ENCODE measurements at places on chromosomes 2 and 18.

DNA sequence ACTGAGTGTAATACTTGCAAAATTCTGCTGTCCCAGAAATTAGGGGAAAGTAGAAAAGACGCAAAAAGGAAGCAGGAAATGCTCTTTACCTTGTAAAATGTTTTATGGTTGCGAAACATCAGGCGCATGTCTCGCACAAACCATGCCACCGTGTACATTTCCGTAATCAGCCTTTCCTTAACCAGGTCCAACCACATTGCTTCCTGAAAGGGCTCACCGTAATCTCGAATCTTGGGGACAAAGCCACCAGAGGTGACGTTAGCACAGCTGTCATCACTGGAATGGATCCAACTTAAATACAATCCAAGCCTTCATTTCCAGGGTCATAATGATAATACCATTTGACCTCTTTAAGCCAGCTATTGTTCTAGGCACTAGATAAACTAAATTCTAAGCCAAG lies 49.3 kb downstream of the SP110 start:
- DNase-seq: no peak

- no peak for DNase-seq
Observed at GRCh38 chr2:158130832-158131473, 29.3 kb downstream of the UPP2 start.

DNA sequence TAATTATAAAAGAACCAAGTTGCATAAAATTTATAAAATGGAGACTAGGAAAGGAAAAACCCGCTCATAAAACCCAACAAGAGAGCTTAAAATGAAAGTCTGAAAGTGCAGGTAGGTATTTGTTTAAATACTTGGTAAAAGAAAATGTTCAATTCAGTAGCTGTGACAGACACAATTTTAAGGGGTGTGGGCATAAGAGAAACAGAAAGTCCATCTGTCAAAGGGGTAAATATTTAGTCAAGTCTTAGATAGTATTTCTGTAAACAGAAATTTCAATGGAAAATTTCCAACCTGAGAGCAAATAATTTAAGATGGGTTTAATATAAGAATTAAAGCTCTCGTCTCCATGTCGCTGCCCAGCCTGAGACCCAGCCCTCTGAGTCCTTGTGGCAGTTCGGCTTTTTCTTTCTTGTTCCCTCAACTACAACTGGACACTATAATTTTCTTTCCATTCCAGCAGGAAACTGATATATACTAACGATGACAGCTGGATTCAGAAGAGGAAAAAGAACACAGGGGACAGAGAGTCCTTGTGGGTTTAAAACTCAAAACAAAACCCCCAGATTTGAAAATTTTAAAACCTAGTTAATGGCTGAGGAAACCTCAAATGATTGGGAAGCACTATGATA lies 88.0 kb upstream of the ZFP36L2 start:
- no peak for DNase-seq

DNA sequence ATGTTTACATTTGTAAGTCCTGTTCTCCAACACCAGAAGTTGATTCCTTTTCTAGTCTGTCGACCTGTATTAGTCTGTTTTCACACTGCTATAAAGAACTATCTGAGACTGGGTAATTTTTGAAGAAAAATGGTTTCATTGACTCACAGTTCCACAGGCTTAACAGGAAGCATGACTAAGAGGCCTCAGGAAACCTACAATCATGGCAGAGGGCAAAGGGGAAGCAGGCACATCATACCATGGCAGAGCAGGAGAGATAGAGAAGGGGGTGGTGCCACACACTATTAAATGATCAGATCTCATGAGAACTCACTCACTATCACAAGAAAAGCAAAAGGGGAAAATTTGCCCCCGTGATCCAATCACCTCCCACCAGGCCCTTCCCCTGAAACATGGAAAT lies 112.8 kb upstream of the MAP3K20 start:
- DNase-seq: no peak

GRCh38 chr2:186129767-186130581 lies 356.1 kb upstream of the ZC3H15 start:
- DNase-seq: no peak

- no peak for DNase-seq
Observed at GRCh38 chr2:109230941-109231420, 102.0 kb downstream of the SH3RF3 start.

DNA sequence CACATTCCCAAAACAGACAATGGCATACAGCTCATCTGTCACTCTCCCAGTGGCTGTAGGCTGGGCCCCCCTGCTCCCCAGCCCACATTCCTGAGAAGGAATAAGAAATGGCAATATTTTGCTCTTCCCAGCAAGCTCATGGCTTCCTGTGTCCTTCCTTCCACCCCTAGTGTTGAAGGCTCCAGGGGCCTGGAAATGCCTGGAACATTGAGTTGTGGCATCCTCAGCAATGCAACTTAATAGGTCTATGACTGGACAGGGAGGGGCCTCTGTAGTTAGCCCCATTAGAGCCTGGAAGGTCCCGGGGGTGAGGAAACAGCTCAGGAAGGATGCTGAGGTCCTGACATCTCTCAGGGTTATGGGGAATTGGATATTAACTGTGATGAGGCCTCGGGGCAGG lies 3.3 kb downstream of the KIF3C start:
- no peak for DNase-seq

DNA sequence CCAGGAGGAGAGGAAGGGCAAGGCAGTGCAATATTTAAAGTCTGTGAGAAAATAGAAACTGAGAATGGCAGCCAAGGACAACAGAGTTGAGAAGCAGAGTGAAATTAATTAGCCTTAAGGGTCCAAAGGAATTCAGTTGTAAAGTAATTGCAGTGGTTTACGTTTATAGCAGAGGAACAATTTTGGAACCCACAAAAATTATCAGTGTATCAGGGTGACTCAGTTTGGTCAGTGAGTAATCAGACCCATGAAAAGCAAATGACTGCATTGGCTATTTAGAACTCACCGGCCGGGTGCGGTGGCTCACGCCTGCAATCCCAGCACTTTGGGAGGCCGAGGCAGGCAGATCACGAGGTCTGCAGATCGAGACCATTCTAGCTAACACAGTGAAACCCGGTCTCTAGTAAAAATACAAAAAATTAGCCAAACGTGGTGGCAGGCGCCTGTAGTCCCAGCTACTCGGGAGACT lies 245.8 kb upstream of the SLC39A10 start:
- no peak for DNase-seq

DNA sequence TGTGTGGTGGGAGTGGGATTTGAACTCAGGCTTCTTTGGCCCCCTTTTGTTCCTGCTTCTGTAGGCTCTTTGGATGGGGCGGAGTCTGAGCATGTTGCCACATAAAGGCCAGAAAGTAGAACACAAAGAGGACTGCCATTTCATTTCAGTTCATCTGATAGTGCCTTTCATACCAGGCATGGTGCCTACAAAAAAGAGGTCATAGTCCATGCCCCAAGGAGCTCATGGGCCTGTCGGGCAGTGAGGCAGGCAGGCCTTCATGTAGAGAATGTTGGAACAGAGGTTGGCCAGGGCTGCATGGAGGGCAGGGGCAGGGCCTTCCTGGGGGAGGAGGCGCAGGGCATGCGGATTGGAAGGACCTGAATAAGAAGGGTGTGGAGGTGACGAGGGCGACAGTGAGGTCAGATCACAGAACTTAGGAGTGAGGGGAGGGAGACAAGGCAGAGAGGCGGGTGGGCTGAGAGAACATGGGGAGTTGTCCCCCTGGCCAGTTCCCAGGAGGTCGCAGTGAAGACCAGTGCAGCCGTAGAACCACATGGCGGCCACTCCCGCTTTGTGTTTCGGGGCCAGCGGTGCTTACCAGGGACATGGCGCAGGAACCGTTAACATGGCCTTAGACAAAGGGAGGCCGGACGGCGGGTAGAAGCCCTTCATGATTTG lies 49.1 kb downstream of the ITGB1BP1 start:
- no peak for DNase-seq

- no peak for DNase-seq
Observed at GRCh38 chr2:85009019-85009618, 38.2 kb downstream of the KCMF1 start.

GRCh38 chr2:157466764-157467163 lies 22.9 kb upstream of the CYTIP start:
- DNase-seq: no peak

DNA sequence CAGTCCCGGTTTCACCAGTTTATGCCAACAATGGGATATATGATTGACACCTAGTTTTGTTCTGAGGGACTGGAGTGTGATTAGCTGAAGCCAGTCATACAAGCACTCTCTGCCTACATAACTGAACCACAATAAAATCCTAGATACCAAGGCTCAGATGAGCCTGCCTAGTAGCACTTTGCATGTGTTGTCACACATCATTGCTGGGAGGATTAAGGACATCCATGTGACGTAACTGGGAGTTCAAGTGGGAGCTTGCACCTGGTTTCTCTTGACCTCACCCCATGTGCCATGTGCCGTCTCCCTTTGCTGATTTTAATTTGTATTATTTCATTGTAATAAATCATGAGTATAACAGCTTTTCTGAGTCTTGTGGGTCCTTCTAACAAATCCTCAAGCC lies 90.3 kb downstream of the TMEM163 start:
- DNase-seq: no peak

DNA sequence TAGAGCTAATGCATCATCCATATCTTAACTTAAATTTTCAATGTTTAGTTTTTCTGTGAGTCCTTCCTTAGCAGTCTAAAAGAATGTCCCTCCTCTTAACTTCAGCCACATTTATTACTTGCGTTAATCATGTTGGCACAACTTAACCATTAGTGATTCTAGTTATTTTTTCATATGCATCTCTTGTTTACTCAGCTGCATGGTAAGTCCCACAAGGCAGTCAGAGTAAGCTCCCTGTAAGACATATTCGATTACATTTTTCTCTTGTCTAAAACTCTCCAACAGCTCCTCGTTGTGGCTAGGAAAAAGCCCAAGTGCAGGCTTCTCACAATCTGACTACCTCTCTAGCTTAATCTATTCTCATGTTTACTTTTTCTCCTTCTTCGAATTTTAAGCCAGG lies 2045.3 kb upstream of the PIK3C3 start:
- DNase-seq: no peak

GRCh38 chr2:122980671-122981070 lies 1044.4 kb upstream of the CNTNAP5 start:
- no peak for DNase-seq

GRCh38 chr18:44895176-44895798 lies 214.6 kb downstream of the SETBP1 start:
- no peak for DNase-seq

- DNase-seq: no peak
Observed at GRCh38 chr18:55637204-55637603, 49.2 kb upstream of the TCF4 start.

GRCh38 chr2:54052825-54053718 lies 62.3 kb upstream of the ACYP2 start:
- DNase-seq: no peak

DNA sequence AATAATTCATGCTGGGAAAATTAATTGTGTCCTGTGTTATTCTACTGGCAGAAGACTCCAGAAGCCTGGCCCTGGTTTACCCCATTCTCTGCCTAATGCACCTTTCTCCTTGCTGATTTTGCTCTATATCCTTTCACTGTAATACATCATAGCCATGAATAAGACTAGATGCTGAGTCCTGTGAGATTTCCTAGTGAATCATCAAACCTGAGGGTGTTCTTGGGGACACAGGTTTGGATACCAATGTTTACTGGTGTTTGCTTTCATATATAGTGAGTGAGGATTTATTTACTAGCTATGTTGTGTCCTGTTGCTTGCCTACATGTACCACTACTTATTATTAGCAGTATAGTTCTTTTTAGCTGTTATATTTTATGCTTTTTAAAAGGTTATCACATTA lies 6.5 kb downstream of the METTL5 start:
- DNase-seq: no peak
